ENCODE measurements at places on chromosomes 6 and 20.

DNA sequence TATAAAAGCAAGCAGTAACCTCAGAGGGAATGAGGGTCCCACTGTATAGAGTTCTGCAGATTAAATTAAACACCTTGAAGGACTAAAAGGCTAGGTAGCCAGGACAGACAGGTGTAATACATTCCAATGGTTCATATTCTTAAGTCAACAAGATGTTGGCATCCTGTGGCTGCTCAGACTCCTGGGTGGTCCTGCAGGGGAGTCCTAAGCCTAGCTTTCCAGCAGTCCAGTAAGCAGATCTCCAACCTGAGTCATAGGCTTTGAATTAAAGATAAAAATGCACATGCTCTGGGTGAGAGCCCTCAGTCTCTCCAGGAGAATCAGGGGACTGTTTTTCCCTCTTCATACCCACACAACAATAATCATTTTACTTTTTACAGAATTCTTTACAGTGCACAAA is 307.3 kb upstream of the SUPT3H start:
- DNase-seq = no peak

GRCh38 chr20:48467622-48468021 is 360.2 kb downstream of the PREX1 start:
- no peak for DNase-seq

- no peak for DNase-seq
Observed at GRCh38 chr6:4790158-4790899, 14.1 kb downstream of the CDYL start.

GRCh38 chr6:49551866-49552129 is 1.3 kb downstream of the C6orf141 start:
- DNase-seq = no peak

- no peak for DNase-seq
Observed at GRCh38 chr6:158963020-158963808, 36.8 kb downstream of the RSPH3 start.

GRCh38 chr20:51284176-51284575 is 258.3 kb downstream of the NFATC2 start:
- DNase-seq = no peak

- no peak for DNase-seq
Observed at GRCh38 chr6:133463790-133464189, 222.6 kb downstream of the EYA4 start.

- DNase-seq = no peak
Observed at GRCh38 chr6:77159730-77160129, 303.6 kb downstream of the HTR1B start.

GRCh38 chr6:31662124-31662723 is 1.6 kb upstream of the C6orf47 start:
- DNase-seq = no peak

- DNase-seq = no peak
Observed at GRCh38 chr6:104050455-104050854, 809.3 kb downstream of the HACE1 start.

DNA sequence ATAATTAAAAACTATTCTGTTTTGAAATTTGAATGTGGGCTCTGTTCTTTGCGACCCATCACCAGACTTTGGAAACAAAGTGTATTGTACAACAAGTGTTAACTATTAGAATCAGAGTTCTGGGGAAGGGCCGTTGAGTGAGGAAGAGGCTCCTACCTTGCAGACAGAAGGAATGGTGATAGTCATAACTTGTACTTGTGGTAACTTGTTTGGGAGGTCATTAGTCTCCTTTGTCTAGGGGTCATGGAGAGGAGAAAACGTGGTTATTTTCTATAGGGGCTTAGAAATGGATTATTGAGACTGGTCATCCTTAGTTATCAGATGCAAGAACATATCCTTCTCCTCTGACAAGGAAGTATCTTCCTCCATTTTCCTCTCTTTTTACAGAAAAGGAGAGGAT is 174.8 kb downstream of the BMP2 start:
- no peak for DNase-seq

- DNase-seq = peak; percentile 41
Observed at GRCh38 chr20:3786126-3786484, 435 bp downstream of the CENPB start.

DNA sequence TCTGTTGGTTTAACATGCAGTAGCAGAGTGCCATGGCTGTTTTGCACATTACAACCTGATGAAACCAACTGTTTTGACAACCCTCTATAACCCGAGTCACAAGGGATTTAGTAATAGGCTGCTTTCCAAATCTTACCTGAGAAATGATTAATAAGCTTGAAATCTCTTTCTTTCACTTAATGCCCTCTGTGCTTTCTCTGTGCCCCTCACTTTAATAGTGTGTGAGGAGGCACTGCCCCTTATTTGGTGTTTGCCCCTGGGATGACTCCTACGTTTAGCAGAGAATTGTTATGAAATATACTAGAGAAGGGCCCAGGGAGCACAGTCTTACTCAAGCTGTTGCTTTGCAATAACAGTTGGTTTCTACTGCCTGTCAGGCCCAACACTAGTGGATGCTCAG is 31.0 kb upstream of the PTCHD4 start:
- DNase-seq = no peak

GRCh38 chr20:57399587-57400155 is 8.5 kb downstream of the RBM38 start:
- no peak for DNase-seq

DNA sequence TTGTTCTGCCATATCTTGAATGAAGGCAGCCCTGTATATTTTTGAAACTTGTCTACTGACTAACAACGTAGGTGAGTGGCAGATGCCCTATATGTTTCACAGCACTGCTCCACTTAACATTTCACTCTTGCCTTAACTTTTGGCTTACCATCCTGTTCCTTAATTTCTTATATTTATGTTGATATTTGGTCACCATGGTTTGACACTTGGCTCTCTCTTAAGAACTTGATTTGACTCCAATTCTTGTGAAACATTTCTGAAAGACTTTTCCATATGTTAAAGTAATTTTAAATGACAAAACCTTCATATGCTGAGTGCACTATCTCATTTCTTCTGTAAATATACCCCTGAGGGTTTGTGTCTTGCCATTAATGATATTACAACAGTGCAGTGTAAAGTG is 434.3 kb upstream of the IMPG1 start:
- DNase-seq = no peak

- DNase-seq = no peak
Observed at GRCh38 chr6:146301764-146302163, 241.9 kb upstream of the RAB32 start.

GRCh38 chr6:51541847-51542246 is 545.6 kb downstream of the PKHD1 start:
- peak; percentile 86 for DNase-seq

- DNase-seq = peak; percentile 64
Observed at GRCh38 chr6:159693894-159694545, 979 bp upstream of the SOD2 start.

- no peak for DNase-seq
Observed at GRCh38 chr6:74749211-74750147, 456.4 kb downstream of the COL12A1 start.

DNA sequence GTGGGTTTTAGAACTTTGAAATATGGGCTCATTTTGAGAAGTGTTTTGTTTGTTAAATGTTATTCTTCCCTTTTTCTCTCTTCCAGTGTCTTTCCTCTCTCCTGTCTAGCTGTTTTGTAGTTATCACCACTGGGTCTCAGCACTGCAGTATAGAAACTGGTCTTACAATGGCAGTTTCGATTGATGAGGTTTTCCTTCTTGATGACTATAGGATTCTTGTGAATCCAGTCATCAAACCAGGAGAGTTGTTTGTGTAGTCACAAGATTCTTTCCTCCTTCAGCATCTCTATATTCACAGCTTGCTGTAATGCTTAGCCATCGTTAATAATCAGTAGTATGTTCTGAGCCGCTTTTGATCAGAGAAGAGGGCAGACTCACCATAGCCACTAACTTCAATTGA is 172.3 kb downstream of the OGFRL1 start:
- no peak for DNase-seq

DNA sequence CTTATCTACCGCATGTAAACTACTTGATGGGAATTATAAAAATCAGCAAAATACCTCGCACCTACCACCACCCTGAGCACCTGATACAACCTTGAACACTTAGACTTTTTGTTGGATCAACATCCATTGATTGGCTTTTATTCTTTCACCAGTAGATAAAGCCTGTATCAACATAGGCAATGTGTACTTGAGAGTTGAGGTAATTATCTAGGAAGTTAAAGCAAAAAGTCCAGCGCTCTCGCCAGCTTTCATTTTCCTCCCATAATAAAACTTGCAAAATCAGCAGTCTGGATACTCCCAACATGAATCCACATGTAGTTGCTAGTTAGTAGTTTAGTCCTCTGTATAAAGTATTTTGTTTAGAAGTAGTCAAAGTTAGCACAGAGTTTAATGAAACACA is 132.0 kb upstream of the PRDM1 start:
- DNase-seq = peak; percentile 19

GRCh38 chr6:64012351-64013001 is 376.9 kb downstream of the PHF3 start:
- DNase-seq = peak; percentile 73

DNA sequence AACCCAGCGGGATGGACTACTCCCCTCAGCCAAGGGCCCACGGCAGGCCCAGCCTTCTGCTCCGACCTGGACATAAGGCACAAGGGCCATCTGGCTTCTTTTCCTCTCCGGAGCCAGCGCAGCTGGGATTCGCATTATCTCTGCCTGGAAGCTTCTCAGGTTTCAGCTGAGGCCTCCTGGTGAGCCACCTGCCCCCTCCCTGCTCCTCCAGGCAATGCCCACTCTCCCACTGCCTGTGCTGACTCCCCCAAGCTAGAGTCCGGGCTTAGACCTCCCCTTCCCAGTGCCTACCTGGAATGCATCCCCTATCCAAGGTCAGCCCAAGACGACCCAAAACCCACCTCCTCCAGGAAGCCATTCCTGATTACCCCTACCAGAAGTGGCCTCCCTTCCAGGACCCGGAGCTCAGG is 60.7 kb downstream of the EZR start:
- peak; percentile 92 for DNase-seq

GRCh38 chr20:57672164-57672563 is 37.7 kb downstream of the PMEPA1 start:
- peak; percentile 92 for DNase-seq

DNA sequence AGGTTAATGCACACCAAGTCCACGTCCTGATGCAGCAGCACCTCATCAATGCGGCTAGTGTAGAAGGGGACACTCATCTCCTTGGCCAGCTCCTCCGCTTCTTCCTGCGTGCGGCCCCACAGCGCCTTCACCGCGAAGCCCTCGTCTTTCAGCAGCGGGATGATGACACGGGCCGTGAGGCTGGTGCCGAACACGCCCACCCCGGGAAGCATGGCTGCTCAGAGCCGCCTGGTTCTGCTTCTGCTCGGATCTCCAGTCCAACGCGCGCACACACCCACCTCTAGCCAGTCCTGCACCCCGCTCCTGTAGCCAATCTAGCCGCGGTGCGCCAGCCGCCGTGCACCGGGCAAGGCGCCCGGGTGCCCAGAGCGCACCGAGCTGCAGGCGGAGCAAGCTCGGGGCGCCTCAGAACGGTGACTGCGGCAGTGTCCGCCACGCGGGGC is 700 bp downstream of the GFOD1 start:
- DNase-seq = peak; percentile 32

GRCh38 chr6:161235776-161236633 is 37.9 kb downstream of the AGPAT4 start:
- DNase-seq = no peak

- DNase-seq = no peak
Observed at GRCh38 chr6:142940487-142940886, 4.5 kb downstream of the HIVEP2 start.

DNA sequence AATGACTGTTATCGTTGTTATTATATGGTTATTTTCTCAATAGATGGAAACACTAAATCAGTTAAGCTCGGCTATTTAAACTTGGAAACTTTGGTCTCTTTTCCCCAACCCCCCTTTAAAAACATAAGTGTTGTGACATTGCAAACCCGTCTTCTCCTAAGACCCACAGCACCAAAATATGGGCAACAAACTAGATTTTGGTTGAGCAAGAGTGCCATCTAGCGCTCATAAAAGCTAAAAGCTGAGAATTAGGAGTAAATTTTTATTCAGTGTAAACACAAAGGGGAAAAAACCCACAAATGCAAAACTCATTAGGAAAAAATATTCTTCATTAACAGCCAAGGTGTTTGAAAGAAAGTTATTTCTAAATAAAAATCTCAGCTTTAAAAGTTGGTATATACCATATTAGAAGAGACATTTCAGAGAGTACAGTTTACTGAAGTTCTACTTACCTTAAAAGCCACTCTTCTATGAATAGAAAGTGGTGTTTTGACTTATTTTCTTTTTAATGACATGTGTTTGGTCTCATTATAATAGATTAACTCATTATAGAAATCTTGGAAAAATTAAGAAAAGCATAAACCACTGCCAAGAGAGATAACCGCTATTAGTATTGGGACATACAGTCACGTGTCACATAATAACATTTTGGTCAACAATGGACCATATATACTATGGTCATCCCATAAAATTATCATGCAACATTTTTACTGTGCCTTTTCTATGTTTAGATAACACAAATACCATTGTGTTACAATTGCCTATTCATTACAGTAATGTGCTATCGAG is 21.1 kb downstream of the SESN1 start:
- peak; percentile 75 for DNase-seq

- no peak for DNase-seq
Observed at GRCh38 chr6:56605435-56605834, 37.3 kb downstream of the DST start.

DNA sequence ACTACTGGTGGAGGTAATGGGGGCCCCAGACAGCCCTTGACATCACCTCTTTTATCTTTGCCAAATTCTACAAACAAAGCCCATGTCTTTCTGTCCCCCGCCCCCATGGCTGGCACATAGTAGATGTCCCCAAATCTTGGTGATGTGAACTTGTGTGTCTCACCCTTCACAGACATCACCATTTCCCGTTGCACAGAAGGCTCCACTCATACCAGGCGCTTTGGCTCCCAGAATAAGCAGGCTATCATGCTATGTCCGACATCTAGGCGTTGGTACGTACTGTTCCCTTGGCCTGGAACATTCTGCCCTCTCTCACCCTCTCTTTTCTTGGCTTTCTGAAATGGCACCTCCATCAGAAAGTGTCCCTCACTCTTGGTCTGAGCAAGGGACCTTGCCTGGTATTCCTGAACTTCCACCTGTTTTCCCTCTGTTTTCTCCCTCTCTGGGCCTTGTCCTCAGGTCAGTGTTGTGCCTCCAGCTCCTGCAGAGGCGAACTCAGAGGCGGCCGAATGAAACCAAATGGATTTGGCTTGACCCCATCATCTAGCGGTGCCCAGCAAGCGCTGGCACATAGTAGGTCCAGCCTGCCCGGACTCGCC is 968 bp upstream of the CCN5 start:
- no peak for DNase-seq

GRCh38 chr6:12716298-12716916 is at the start of gene PHACTR1:
Gene PHACTR1 (plus strand): TSS chr6:12716767.
- DNase-seq = no peak

DNA sequence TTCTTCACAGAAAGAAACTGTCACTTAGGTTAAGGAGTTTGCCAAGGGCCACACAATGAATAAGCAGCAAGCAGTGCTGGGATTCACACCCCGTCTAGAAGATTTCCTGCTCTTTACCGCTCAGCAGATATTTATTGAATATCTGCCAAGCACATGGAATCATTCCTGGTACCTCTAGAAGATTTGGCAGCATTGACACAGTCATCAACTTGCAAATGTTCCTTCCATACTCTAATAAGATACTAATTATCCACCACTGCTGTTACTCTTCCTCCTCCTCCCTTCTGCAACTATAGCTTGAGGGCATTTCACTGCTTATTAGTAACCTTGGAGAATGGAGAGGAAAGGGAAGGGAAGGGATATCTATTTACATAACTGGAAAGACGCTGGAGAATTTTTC is 13.0 kb downstream of the MOXD1 start:
- DNase-seq = peak; percentile 35

- DNase-seq = no peak
Observed at GRCh38 chr6:150670311-150670710, 70.6 kb downstream of the PLEKHG1 start.

Measured in NCI-H1105 treated with DMSO at 0.1 percent for 48 hours (cell line).